Smooth muscle cell of the pulmonary artery (primary cell): ENCODE measurements at places on chromosomes 2 and 18. TPM values are rescaled to one million over a fixed set of nuclear protein-coding genes. Genes with fewer than 3 reads are reported as not detected.

Gene KIAA2012
- not detected in 2 replicates for total RNA-seq

Gene BOLL
- not detected in 2 replicates for total RNA-seq

Gene CBLN2
- 0.07 TPM in 2 replicates for total RNA-seq

Gene ARHGAP25
- 0.10 and 0.91 TPM in 2 replicates for total RNA-seq

Gene ALPG
- total RNA-seq, result not detected in 2 replicates

Gene ATRAID
- 155 and 179 TPM in 2 replicates for total RNA-seq

Gene CFAP210
- not detected in 2 replicates for total RNA-seq

Gene M1AP
- total RNA-seq, result 0.23 and 0.26 TPM in 2 replicates

Gene RIOK3
- 74.8 and 89.1 TPM in 2 replicates for total RNA-seq

Gene BCL11A
- total RNA-seq, result 0.20 and 0.59 TPM in 2 replicates

Gene PSTPIP2
- total RNA-seq, result 3.5 and 4.7 TPM in 2 replicates

Gene SRD5A2
- not detected in 2 replicates for total RNA-seq

Gene IGFBP5
- total RNA-seq, result 1,272 and 1,451 TPM in 2 replicates

Gene CFAP221
- 0.07 and 0.13 TPM in 2 replicates for total RNA-seq

Gene LBX2
- total RNA-seq, result 0.59 and 4.5 TPM in 2 replicates

Gene HOXD9
- not detected in 2 replicates for total RNA-seq

Gene ERFE
- total RNA-seq, result 0.56 and 4.8 TPM in 2 replicates

Gene C2orf78
- not detected in 2 replicates for total RNA-seq

Gene KCNK3
- 0.89 and 4.1 TPM in 2 replicates for total RNA-seq

Gene MYL1
- total RNA-seq, result not detected in 2 replicates

Gene GPBAR1
- 0.03 and 0.13 TPM in 2 replicates for total RNA-seq

Gene LOXL3
- 110 and 319 TPM in 2 replicates for total RNA-seq

Gene REEP1
- 0.07 and 0.33 TPM in 2 replicates for total RNA-seq

Gene DLX1
- total RNA-seq, result 1.6 and 7.7 TPM in 2 replicates

Gene SPR
- total RNA-seq, result 17.9 and 27.4 TPM in 2 replicates

Gene ZBTB7C
- total RNA-seq, result 0.46 TPM in 1 of 2 replicates, not detected in the other

Gene EMILIN1
- total RNA-seq, result 283 and 480 TPM in 2 replicates

Gene CMPK2
- 0.36 and 0.46 TPM in 2 replicates for total RNA-seq

Gene CNGA3
- total RNA-seq, result not detected in 2 replicates

Gene ABI2
- total RNA-seq, result 40.2 and 45.2 TPM in 2 replicates

Gene TDRD15
- not detected in 2 replicates for total RNA-seq

Gene PMAIP1
- total RNA-seq, result 2.1 and 4.4 TPM in 2 replicates

Gene LYPD6
- 0.07 TPM in 1 of 2 replicates, not detected in the other for total RNA-seq

Gene CEBPZ
- 35.7 and 41.1 TPM in 2 replicates for total RNA-seq

Gene CTNNA2
- 0.07 TPM in 1 of 2 replicates, not detected in the other for total RNA-seq

Gene KCTD18
- total RNA-seq, result 22.9 and 24.4 TPM in 2 replicates

Gene TCF4
- total RNA-seq, result 73.2 and 91.4 TPM in 2 replicates

Gene ELAC1
- 4.2 and 4.8 TPM in 2 replicates for total RNA-seq

Gene LIMS3
- total RNA-seq, result 1.6 and 4.2 TPM in 2 replicates

Gene CIB4
- total RNA-seq, result not detected in 2 replicates

Gene MARCO
- not detected in 2 replicates for total RNA-seq

Gene DES
- 1.1 and 3.0 TPM in 2 replicates for total RNA-seq

Gene IL1R2
- 0.13 and 0.33 TPM in 2 replicates for total RNA-seq

Gene SERPINB3
- total RNA-seq, result 0.07 TPM in 1 of 2 replicates, not detected in the other

Gene ERMN
- 0.96 and 1.1 TPM in 2 replicates for total RNA-seq

Gene TWIST2
- total RNA-seq, result 20.7 and 29.0 TPM in 2 replicates

Gene SERPINB10
- total RNA-seq, result not detected in 2 replicates

Gene OR6B2
- total RNA-seq, result not detected in 2 replicates

Gene DSG1
- not detected in 2 replicates for total RNA-seq

Gene TMEM169
- total RNA-seq, result 0.26 and 0.83 TPM in 2 replicates

Gene DYNAP
- not detected in 2 replicates for total RNA-seq

Gene IL1B
- 2.6 and 11.9 TPM in 2 replicates for total RNA-seq

Gene ZNF532
- total RNA-seq, result 57.8 and 66.3 TPM in 2 replicates

Gene GREB1L
- total RNA-seq, result 0.85 and 1.0 TPM in 2 replicates

Gene TMEM200C
- 0.13 and 0.30 TPM in 2 replicates for total RNA-seq

Gene TMEM182
- 3.6 and 3.7 TPM in 2 replicates for total RNA-seq
